ENCODE measurements at places on chromosomes 5 and 9. TPM values are rescaled to one million over a fixed set of nuclear protein-coding genes. Genes with fewer than 3 reads are reported as not detected.

Gene FBP1
- 2.2 TPM for total RNA-seq

Gene RC3H2
- 63.0 TPM for total RNA-seq

Gene CRHBP
- 0.51 TPM for total RNA-seq

Gene DEPDC1B
- total RNA-seq = 18.7 TPM

Gene ACOT12
- total RNA-seq = not detected

Gene PAEP
- not detected for total RNA-seq

Gene ADAMTSL2
- total RNA-seq = not detected

Gene STRBP
- 14.8 TPM for total RNA-seq

Gene CXCL14
- not detected for total RNA-seq

Gene ANKRA2
- total RNA-seq = 17.2 TPM

Gene GABBR2
- 9.2 TPM for total RNA-seq

Gene SOHLH1
- total RNA-seq = not detected

Gene RFK
- total RNA-seq = 39.7 TPM

Gene DRD1
- not detected for total RNA-seq

Gene NR5A1
- total RNA-seq = not detected

Gene ZMAT2
- total RNA-seq = 49.4 TPM

Gene IFNK
- not detected for total RNA-seq

Gene PCDHGB6
- 4.8 TPM for total RNA-seq

Gene RLN2
- 0.48 TPM for total RNA-seq

Gene ADCY2
- total RNA-seq = not detected

Gene TAF11L10
- not detected for total RNA-seq

Gene SEMA6A
- 1.5 TPM for total RNA-seq

Gene NPDC1
- total RNA-seq = 181 TPM

Gene TAF1L
- not detected for total RNA-seq

Gene COL15A1
- not detected for total RNA-seq

Gene SH3PXD2B
- 66.3 TPM for total RNA-seq

Gene CD14
- 0.33 TPM for total RNA-seq

Gene ST6GALNAC4
- total RNA-seq = 45.9 TPM

Gene IFNA13
- not detected for total RNA-seq

Gene IFNA17
- not detected for total RNA-seq

Gene ROR2
- not detected for total RNA-seq

Gene RETREG1
- not detected for total RNA-seq
